ENCODE measurements at places on chromosomes 4 and X. TPM values are rescaled to one million over a fixed set of nuclear protein-coding genes. Genes with fewer than 3 reads are reported as not detected.

GRCh38 chr4:155761916-155762315 lies 3.1 kb downstream of the GUCY1B1 start:
- DNase-seq = no peak

GRCh38 chr4:143362349-143363046 lies 25.8 kb downstream of the GAB1 start:
- no peak for DNase-seq

- peak; percentile 90 for DNase-seq
Observed at GRCh38 chrX:2552621-2553201, 51.9 kb upstream of the DHRSX start.

ATP2B3 gene
- total RNA-seq = not detected

TLR10 gene
- total RNA-seq = not detected

Data from M059J (cell line).